Progenitor cell of endocrine pancreas (in vitro differentiated cells): ENCODE measurements at places on chromosomes 11 and 22.

GRCh38 chr11:18749681-18750319 is 23.8 kb upstream of the IGSF22 start:
- no peak for DNase-seq

DNA sequence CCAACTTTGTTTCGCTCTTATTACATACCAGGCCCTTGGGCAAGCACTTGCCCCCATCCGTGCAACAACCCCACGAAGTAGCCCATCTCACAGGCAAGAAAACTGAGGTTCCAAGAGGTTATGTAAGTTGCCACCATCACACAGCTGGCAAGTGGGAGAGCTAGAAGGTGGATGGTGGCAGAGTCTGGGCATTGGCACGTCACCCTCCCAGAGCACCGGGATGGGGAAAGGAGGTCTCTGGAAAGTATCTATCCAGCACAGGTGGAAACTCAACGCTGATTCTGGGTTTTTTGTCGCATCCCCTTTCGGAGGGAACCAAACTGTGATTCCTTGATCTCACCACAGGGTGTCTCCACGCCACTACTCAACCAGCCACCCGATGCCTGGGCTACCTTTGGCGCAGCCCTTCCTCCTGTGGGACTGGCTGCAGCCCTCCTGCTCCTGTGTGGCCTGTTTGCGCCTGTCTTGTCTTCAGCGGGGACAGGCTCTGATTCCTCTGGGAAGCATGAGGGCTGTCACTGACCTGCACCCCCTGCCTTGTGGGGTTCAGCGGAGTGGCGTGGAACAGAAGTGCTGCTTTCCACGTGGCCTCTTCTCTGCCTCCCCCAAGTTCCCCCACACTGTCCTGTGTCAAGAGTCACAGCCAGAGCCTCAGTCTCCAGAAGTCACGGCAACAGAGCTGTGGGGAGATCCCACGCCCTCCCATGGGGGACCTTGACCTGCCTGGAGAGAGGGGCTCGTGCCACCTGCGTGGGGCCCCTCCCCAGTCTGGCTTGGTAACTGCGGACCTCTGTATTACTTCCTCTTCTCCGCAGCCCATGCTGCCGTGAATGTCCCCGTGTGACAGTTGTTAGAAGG is 34.4 kb upstream of the TRIM29 start:
- peak; percentile 52 for DNase-seq

- DNase-seq: no peak
Measured at GRCh38 chr22:27476729-27477128, 324.8 kb downstream of the MN1 start.

- DNase-seq: no peak
Measured at GRCh38 chr11:10414659-10415058, 40.4 kb upstream of the AMPD3 start.

DNA sequence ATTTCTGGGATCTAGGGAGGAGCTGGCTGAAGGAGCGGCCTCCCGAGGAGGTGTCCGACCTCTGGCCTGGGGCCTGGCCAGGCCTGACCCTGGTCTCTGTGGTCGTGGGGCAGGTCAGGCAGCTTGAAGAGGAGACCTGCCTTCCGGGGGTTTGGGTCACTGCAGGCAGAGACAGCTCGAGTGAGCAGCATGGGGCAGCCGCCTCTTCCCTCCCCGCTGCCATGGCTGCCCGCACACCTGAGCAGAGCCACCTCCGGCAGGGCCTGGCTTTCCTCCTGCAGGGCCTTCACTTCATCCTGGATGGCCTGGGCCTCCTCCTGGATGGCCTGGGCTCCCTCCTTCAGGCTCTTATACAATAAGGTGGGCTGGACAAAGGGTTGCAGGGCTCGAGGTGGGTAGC is 8.0 kb upstream of the NAALADL1 start:
- DNase-seq: no peak

DNA sequence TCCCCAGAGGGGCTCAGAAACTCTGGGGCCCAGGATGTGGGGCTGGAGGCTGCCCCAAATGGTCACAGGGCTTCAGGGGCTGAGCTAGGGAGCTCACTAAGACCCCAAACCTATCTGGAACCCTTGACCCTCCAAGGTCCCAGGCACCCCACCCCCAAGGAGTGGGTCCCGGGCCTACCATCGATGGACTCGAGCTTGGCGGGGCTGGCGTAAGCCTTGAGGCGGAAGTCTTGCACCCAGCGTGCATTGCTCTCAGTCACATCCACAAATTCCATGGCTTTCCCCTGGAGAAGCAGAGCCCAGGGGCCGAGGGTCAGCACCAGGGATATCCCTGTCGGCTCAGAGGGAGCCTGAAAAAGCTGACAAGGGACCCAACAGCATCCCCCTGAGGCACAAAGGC is 3.5 kb downstream of the GATD1 start:
- DNase-seq: no peak

GRCh38 chr11:73598719-73599379 is 937 bp upstream of the FAM168A start:
- no peak for DNase-seq

- no peak for DNase-seq
Measured at GRCh38 chr11:57071829-57072228, 83.1 kb downstream of the OR5AK2 start.

GRCh38 chr11:45270946-45271716 is 15.0 kb downstream of the SYT13 start:
- DNase-seq: no peak

DNA sequence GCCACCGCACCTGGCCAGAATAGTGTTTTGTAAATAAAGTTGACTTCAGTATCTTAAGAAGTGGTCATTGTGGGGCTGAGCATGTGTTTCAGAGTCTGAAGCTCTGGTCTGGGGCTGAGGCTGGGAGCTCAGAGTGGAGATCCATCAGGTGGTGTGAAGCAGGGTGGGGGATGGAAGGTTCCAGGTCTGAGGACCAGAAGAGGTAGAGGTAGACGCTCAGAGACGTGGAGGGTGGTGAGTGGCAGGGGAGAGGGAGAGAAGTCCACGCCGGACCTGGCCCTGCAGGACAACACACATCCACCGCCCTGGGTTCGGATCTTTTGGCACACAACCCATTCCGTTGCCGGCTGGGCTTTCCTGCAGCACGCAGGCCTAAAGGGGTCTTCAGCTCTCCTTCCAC is 40.7 kb downstream of the ARHGAP8 start:
- no peak for DNase-seq

DNA sequence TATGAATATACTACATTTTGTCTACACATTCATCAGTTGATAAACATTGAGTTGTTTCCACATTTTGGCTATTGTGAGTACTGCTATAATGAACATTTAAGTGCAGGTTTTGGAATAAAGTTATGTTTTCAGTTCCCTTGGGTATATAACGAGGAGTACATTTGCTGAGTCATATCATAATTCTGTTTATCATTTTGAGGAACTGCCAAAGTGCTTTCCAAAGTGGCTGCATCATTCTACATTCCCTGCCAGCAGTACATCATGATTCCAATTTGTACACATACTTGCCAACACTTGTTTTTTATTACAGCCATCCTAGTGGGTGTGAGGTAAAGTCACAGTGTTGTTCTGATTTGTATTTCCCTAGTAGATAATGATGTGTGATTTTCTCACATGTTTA is 1458.6 kb upstream of the TENM4 start:
- DNase-seq: no peak

GRCh38 chr11:65658174-65659021 is 4.3 kb downstream of the RELA start:
- no peak for DNase-seq

DNA sequence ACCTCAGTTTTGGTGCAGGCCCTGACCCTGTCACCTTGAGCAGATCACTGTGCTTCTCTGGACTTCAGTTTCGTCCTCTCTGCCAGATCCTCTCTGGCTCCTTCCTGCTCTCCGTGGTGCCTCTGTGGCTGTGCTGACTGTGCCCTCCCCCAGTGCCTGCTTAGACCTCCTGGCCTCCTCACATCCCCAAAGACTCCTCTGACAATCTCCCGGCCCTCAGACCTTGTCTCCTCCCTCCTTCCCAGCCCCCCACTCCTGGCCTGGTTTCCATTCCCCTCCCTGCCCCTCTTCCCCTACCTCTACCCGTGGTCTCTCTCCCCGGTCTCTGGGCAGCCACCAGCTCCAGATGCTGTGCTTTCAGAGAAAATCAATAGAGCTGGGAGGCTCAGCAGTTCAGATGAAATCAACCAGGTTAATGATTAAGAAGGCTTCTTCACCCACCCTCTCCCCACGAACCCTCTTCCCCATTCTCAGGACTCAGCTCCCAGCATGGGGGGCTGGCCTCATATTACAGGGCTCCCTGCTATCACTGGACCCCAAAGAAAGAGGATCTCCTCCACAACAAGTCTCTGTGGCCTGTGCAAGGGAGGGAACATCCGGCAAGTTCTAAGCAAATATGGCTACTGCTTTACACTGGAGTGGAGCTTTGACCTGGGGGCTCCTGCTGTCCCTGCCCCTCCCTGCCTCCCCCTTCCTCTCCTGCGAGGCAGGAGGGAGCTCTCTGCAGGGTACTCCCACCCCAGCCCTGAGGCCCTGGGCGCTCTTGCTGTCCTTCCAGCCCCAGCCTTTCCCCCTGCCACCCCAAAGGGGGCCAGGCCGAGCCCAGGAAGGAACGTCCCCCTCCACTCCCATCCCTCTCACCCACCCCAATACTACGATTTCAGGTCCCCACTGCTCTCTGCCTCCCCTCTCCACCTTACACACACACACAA is 8.5 kb downstream of the BACE1-AS start:
- peak; percentile 50 for DNase-seq

- no peak for DNase-seq
Measured at GRCh38 chr11:91922846-91923245, 301.8 kb upstream of the FAT3 start.

GRCh38 chr22:50112151-50113118 is 22.6 kb downstream of the MOV10L1 start:
- DNase-seq: no peak

DNA sequence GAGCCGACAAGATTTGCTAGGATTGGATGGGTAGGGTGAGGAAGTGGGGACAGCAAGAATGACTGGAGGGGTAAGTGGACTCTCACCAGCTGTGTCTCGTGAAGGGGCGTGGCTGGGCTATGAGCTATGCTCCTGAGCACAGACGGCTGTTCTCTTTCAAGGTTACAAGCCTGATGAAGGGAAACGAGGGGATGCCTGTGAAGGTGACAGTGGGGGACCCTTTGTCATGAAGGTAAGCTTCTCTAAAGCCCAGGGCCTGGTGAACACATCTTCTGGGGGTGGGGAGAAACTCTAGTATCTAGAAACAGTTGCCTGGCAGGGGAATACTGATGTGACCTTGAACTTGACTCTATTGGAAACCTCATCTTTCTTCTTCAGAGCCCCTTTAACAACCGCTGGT is 19.9 kb downstream of the F2 start:
- DNase-seq: no peak

DNA sequence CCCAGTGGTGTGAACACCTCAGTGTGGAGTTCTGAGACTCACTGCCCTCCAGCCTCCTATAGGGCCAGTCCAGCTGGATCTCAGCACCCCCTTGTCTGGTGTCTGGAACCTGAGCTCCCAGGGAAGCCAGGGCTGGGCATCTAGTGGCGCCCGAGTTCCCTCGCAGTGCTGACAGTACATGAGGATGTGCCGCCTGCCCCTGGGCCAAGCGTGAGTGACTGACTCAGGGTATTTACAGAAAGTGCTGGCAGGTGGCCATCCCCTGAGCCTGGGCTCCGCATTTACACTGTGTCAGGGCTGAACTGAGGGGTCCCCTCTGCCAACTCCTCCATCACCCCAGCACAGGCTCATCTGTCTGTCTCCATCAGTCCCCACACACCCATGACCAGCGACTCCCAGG is 185.3 kb downstream of the BRD1 start:
- DNase-seq: no peak

DNA sequence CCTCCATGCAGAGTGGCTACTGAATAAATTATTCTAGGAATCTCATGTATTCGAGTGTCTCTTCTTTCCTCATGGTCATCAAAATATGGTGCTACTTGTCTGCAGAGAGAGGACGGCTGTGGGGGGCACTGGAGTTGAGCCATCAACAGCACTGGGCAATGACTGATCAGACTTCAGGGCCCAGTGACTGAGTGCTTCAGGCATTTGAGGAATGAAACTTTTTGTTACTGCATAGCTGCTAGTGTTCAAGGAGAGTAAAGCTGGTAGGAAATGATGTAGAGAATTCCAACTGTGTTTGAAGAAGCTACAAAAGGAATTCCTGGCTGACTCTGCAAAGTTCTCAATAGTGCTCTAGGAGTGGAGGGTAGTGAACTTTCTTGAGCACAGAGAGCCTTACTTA is 277.7 kb downstream of the CADM1 start:
- DNase-seq: no peak

DNA sequence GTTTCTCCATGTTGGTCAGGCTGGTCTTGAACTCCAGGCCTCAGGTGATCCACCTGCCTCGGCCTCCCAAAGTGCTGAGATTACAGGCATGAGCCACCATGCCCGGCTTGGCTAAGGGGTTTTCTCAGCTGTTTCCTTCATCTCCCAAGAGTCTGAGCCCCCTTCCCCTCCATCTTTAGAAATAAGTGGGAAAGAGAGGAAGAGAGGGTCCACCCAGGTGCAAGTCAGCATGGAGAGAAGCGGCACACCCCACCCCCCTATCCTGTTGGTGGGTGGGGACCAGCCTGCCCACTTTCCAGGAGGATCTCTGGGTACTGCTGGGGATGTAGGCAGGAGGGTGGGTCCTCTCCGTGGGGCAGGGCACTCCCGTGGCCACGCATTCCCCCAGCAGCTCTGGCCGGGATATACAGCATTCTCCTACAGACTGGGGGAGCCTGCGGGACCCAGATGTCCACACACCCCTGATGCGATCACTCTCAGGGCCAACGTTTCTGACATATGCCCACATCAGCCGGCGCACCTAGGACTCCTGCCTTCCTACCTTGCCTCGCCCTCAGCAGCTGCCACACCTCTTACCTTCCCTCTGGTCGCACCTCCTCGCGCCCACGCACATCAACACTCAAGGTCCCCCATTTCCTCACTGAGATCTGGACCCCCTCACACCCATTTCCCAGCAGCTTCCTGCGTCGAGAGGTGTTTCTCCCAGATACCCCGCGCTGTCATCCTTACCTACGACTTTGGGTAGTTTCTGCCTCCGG is 8.9 kb downstream of the SCARF2 start:
- DNase-seq: no peak

GRCh38 chr22:30274437-30274812 is 7.8 kb upstream of the OSM start:
- DNase-seq: no peak
